ENCODE measurements at places on chromosomes 2 and 18.
A peak's percentile ranks its signal among the peaks of the same experiment; 100 is the strongest.

- no peak for DNase-seq
Measured at GRCh38 chr2:100887039-100887578, 67.2 kb downstream of the NPAS2 start.

DNA sequence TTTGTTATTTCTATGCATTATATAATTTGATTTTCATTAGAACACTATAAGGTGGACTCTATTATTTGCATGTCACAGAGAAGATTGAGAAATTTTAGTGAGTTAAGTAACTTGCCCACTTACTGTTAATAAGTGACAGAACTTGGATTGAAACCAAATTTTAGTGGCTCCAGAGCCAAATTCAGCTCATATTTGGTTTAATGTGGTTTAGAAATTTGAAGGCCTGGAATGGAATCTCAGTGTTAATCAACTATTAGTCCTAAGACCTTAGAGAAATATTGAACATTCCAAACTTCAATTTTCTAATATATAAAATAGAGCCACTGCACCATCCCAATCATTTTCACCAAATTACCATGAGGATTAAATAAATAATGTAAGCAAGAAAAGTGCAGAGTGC lies 281.6 kb downstream of the ZNF385B start:
- DNase-seq: no peak

GRCh38 chr18:49016648-49017539 lies 66.1 kb upstream of the SMAD7 start:
- peak; percentile 92 for DNase-seq

GRCh38 chr2:68692511-68692910 lies 42.1 kb upstream of the ARHGAP25 start:
- peak; percentile 1 for DNase-seq

GRCh38 chr2:99275882-99276281 lies 20.4 kb upstream of the LYG2 start:
- no peak for DNase-seq

GRCh38 chr2:11499081-11499743 lies 33.3 kb upstream of the E2F6 start:
- no peak for DNase-seq

- peak; percentile 32 for DNase-seq
Measured at GRCh38 chr2:106107509-106108131, 86.5 kb downstream of the UXS1 start.

DNA sequence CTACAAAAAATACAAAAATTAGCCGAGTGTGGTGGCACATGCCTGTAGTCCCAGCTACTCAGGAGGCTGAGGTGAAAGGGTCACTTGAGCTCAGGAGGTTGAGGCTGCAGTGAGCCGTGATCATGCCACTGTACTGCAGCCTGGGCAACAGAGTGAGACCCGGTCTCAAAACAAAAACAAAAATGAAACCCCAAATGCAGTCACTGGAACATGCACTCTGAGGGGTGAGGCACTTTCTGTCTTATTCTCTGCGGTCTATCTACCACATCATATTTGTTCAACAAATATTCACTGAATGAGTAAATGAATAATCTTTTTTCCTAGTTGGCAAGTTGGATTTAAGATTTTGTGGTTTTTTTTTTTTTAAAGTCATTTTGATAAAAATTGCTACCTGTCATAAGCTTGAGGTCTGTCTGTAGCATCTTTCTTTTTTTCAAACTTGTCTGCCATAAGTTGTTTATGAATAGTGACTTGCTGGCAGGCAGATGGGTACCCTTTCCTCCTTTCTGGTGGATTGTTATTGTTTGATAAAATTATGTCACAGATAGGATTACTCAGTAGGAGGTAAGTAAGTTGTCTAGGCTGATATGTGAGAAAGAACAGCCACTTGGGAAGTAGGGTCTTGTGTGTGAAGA lies 11.8 kb downstream of the CHRNA1 start:
- DNase-seq: no peak

GRCh38 chr2:164178835-164179465 lies 442.3 kb downstream of the GRB14 start:
- peak; percentile 67 for DNase-seq

GRCh38 chr2:51995293-51995692 lies 963.4 kb upstream of the NRXN1 start:
- peak; percentile 96 for DNase-seq

DNA sequence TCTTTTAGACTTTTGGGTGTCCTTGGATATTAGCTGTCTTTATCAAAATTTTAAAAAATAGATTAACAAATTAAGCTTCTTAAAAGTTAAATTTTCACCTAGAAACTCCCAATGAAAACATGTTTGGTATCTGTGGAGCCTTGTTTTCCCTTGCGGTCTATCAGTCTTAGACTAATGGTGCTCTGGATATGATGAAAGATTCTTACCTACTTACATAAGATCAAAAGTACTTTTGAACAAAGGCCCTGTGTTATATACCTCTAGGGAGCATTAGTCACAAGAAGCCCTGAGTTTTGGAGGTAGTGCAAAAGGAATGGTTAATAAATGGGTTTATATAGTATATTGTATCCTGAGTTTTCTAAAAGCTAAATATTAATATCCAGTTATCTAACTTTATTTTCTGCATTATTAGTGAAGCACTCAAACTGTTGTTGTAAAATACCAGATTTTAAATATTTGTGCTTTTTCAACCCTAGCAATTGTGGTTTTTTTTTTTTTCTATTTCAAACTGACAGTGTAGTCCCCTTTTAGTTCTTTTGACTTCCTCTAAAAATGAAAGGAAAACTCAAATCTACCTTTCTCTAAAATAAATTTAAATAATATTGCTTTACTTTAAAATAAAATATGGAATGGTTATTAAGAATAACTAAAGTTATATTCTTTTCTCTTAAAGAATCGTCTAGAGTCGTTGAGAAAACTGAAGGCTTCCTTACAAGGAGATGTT lies 18.1 kb downstream of the NDC80 start:
- peak; percentile 64 for DNase-seq

DNA sequence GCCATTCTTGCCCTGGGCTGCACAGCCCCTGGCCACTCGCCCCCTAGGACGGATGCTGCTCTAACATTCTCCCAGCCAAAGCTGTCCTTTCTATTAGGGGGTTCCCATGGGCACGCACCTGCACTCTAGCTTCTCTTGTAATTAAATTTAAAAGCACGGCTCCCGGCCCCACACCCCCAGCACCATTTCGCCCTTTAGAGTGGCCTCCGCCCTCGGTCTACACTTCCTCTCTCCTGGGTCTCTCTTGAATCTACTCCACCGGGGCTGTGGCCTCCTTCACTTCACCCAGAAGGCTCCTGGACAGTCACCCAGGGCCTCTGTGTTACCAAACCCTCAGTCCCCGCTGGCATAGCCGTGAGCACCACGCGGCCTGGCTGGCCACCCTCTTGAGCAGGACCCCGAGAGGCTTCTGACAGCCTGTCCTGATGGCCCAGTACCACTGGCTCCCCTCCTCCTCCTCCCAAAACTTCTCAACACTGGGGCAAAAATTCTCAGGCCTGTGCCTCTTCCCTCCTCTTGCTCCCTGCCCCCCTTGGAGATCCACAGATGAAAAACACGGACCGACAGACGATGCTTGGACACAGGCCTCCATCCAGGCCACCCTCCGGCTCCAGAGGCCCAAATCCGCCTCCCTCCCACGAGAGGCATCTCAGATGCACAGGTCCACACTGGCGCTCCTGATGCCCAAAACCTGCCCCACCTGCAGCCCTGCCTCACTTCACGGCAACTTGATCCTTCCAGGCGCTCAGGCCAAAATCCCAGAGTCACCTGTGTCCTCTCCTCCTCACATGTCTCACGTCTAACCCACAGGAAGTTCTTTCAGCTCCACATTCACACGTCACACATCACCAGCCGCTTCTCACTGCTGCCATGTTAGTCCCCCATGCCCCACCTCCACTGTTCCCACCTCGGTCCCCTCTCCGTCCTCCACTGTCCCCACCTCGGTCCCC lies 6.9 kb upstream of the RAB17 start:
- DNase-seq: no peak

- DNase-seq: no peak
Measured at GRCh38 chr2:5074733-5075132, 617.5 kb upstream of the SOX11 start.

DNA sequence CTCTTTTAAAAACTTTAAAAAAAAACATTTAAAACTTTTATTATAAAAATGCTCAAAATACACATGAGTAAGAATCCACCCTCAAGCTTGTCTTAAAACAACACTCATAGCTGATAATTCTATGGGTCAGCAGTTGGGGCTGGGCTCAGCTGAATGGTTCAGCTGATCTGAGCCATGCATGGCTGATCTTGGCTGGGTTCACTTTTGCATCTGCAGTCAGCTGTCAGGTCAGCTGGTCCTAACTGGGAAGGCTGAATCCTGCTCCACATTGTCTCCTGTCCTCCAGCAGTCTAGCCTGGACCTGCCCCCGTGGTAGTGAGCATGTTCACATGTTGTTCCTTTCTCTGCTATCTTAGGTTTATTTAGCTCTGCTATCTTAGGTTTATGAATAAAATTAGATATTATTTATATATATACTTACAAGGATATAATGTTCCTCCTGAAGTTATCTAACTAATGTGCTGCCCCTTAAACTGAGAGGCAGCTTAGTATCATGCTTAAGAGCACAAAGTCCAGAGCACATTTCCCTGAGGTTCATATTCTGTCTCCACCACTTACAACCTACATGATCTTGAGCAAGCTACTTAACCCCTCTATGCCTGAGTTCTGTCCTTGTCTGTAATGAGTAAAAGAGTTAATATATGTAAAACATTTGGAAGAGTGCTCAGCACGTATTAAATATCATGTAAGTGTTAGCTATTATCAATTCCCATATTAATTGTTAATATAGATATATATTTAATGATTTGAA lies 309.4 kb downstream of the PTPRM start:
- no peak for DNase-seq

DNA sequence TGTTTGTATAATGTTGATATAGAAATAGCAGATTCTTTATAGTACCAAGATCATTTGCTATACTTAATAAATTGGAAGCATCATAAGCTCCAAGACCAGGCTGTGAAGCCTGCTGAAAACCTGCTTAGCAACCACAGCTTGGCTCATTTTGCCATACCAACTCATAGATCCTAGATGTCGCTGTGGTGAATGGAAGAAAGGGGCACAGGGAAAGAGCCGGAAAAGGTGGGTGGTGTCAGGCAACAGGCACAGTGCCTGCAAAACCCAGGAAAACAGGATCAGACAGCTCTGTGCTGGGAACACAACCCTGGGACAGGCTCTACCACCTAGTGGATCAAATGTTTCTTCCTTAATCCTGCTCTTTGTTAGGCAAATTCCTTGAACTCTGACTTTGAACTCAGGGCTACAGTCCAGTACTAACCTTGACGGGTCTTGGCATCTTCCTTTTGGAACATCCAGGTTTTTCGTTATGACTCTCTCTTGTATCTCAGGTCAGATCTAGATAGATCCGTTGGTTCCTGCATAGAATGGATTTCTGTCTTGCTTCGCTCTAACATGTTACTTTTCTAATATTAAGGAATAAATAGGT lies 31.6 kb downstream of the TWSG1 start:
- DNase-seq: peak; percentile 35

DNA sequence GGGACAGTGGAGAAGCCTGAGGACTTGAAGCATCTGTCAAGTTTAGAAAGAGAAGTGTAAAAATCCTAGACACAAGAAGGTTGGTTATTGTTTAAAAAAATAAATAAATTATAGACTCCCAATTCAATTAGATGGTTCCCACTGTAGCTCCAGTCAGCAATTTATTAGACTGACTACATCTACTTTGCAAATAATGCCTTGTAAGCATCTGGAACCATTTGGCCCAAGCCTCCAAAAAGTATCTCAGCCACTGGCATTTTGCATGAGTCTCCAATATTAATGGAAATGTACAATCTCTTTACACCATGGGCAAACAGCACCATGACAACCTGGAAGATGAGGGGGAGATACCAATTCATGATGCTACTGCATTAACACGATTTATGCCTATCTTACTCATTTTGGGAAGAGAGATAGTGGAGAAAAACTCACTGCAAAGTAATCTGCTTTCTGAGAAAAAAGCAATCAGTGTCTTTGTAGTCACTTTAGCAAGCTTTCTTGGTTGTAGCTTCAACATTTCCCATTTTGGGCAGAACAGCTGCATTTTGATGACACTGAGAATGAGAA lies 2.8 kb downstream of the NYAP2 start:
- no peak for DNase-seq

- no peak for DNase-seq
Measured at GRCh38 chr18:30925795-30926194, 116.7 kb downstream of the DSC3 start.

- DNase-seq: no peak
Measured at GRCh38 chr2:201974171-201975100, 59.2 kb upstream of the FZD7 start.

- DNase-seq: peak; percentile 51
Measured at GRCh38 chr2:138632066-138632620, 130.6 kb downstream of the SPOPL start.

DNA sequence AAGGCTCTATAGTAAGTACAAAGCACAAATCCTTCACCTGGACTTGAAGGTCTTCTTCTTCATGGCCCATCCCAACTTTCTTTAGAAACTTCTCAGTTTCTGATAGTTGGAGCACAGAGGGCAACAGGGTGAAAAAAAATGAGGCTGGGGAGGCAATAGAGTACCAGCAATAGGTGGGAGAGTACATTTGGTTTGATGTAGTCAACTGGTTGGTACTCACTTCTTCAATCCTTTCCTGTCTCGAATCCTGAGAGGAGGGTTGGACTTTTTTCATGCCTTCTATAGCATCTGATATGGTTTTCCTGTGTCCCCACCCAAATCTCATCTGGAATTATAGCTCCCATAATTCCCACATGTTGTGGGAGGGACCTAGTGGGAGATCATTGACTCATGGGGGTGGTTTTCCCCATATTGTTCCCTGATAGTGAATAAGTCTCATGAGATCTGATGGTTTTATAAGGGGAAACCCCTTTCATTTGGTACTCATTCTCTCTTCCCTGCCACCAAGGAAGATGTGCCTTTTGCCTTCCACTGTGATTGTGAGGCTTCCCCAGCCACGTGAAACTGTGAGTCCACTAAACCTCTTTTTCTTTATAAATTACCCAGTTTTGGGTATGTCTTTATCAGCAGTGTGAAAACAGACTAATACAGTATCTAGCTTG lies 75.9 kb upstream of the LCLAT1 start:
- no peak for DNase-seq

DNA sequence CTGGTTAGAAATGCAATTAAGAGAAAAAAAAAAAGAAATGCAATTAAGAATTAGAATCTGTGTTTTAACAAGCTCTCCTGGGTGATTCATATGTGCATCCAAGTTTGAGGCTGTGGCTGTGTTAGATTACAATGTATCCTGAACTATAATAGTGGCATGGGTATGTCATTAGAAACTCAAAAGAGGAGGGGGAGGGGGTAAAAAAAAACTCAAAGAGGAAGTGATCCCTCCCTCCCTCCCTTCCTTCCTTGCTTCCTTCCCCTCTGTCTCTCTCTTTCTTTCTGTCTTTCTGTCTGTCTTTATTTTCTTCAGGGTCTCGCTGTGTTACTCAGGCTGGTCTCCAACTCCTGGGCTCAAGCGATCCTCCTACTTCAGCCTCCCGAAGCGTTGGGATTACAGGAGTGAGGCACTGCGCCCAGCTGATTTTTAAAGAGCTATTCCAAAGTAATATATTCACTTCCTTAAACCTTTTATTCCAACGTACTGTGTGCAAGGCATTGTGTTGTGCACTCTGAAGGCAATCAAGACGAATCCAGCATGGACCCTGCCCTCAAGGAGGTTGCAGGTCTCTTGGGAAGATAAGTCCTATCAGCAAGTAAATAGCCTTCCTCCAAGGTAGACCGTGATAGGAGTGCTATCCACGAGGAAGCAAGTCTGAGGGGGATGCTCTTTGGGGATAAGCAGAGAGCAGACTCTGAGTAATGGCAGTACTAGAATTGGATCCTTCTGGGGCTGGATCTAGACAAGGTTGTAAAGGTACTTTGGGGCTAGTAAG lies 35.9 kb upstream of the MCFD2 start:
- no peak for DNase-seq

GRCh38 chr18:45137087-45137419 lies 456.4 kb downstream of the SETBP1 start:
- DNase-seq: no peak

Data from fibroblast of upper back skin (primary cell).